ENCODE measurements at places on chromosomes 11 and 22. TPM values are rescaled to one million over a fixed set of nuclear protein-coding genes. Genes with fewer than 3 reads are reported as not detected.

The RIMBP3C gene
- total RNA-seq, result 0.11 TPM

The OR51E2 gene
- total RNA-seq, result 0.11 TPM

The TP53AIP1 gene
- total RNA-seq, result not detected

The PATE2 gene
- 0.22 TPM for total RNA-seq

The NF2 gene
- total RNA-seq, result 83.1 TPM

The PNPLA3 gene
- 3.5 TPM for total RNA-seq

The SYCE3 gene
- not detected for total RNA-seq

The MIAT gene
- total RNA-seq, result 1.5 TPM

The OR2AT4 gene
- not detected for total RNA-seq

The TRPM5 gene
- total RNA-seq, result not detected

The MPPED2 gene
- under 0.01 TPM for total RNA-seq

The APOBEC3C gene
- 8.2 TPM for total RNA-seq

The DDB1 gene
- 373 TPM for total RNA-seq

The C22orf15 gene
- total RNA-seq, result 0.77 TPM

The MYRF gene
- 0.55 TPM for total RNA-seq

The SPON1 gene
- total RNA-seq, result 0.12 TPM

The MPEG1 gene
- total RNA-seq, result not detected

The C11orf91 gene
- not detected for total RNA-seq

The IL10RA gene
- 0.50 TPM for total RNA-seq

The MAJIN gene
- not detected for total RNA-seq

The OR4C11 gene
- not detected for total RNA-seq

The CST6 gene
- total RNA-seq, result not detected

The SVIP gene
- 4.6 TPM for total RNA-seq

The APOL5 gene
- total RNA-seq, result not detected

The NAALAD2 gene
- total RNA-seq, result 5.6 TPM

The MLC1 gene
- total RNA-seq, result not detected

The GGT1 gene
- 1.8 TPM for total RNA-seq

The BRSK2 gene
- total RNA-seq, result 0.50 TPM

The C11orf97 gene
- total RNA-seq, result not detected

The TEAD1 gene
- total RNA-seq, result 102 TPM

The C1QTNF4 gene
- 0.25 TPM for total RNA-seq

The CASP5 gene
- total RNA-seq, result not detected

The KCTD14 gene
- 0.62 TPM for total RNA-seq

The CEP126 gene
- 1.6 TPM for total RNA-seq

The RAB3IL1 gene
- 19.1 TPM for total RNA-seq

The MMP10 gene
- total RNA-seq, result 1.2 TPM

The OR5AL1 gene
- total RNA-seq, result not detected

The ST14 gene
- under 0.01 TPM for total RNA-seq

The ME3 gene
- 32.4 TPM for total RNA-seq

The C22orf23 gene
- 0.62 TPM for total RNA-seq

The PATE3 gene
- total RNA-seq, result not detected

The C11orf24 gene
- 68.5 TPM for total RNA-seq

The MS4A4E gene
- total RNA-seq, result not detected
